ENCODE measurements at places on chromosomes 4 and X.

- DNase-seq: no peak
Observed at GRCh38 chr4:182212211-182212761, 30.9 kb upstream of the TENM3 start.

DNA sequence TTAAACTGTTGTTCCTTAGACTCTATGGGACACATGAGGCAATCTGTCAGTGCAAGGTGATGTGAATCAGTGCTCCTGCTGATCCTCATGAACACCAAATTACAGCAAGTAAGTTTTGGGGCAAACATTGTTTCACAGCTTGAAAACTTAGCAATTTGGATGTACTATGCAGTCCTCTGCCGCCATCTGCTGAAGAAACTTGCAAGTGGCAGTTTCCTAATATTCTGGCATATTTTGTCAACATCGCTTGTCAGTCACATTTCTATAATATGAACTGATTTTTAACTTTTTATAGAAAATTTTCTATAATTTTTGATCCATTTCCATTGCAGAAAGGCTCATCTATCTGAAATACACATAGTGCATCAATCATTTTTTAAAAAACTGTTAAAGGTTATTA is 56.3 kb downstream of the ZAR1 start:
- peak; percentile 43 for DNase-seq

DNA sequence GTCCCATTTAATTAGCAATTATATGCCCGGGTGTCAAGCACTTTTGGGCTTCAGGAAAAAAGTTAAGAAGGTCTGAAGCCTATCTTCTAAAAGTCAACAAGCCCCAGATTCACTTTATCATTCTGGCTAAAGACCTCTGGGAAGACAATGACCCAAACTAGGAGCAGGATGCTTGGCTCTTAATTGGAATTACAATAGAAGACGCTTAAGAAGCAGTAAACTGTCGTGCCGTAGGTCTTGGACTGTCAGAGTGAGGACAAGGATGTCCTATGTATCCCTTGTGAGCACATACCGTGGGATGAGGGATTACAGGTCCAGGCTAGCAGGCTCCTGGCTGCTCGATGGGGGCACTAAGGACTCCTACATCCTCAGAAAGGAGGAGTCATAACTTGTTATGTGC is 3.2 kb upstream of the ARHGAP36 start:
- DNase-seq: no peak

DNA sequence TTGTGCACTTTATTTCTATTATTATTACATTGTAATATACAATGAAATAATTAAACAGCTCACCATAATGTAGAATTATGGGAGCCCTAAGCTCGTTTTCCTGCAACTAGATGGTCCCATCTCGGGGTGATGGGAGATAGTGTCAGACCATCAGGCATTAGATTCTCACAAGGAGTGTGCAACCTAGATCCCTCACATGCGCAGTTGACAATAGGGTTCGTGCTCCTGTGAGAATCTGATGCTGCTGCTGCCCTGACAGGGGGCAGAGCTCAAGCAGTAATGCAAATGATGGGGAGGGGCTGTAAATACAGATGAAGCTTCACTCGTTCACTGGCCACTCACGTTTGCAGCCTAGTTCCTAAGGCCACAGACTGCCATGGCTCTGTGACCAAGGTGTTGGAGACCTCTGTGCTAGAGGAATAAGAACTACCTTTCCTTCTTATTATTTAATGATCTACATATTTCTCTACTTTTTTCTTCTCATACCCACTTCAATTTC is 492.9 kb upstream of the INTU start:
- DNase-seq: no peak

DNA sequence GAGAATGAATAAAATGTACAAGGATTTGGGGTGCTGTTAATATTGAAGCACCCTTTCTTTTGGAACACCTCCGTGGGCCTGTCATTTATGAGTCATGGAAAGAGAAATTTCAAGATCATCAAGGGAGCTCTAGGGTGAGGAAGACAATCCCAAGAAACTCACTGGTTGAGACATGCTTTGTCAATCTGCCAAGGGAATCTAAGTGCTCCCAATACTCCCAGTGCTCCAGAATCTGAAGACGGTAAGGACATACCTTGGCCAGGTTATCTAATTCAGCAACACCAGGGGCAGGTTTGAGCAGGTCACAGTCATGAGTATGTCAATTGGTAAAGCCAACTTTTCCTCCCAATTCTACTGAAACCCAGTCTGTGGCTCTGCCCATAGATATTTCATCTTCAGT is 556.4 kb upstream of the CPEB2 start:
- no peak for DNase-seq

- no peak for DNase-seq
Observed at GRCh38 chr4:123731035-123731434, 334.4 kb downstream of the SPRY1 start.

DNA sequence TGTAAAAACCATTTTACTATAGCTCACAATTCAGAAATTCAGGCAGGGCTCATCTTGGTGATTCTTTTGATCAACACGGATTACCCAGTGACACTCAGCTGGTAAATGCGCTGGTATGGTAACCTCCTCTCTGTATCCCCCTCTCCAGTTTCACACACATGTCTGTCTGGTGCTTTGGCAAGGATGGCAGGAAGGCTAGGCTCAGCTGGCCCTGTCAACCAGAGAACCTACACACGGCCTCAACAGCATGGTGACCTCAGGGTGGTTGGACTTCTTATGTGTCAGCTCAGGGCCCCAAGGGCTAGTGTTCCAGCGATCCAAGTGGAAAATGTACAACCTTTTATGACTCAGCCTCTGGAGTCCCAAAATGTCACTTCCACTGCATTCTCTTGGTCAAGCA is 55.7 kb upstream of the EOLA2 start:
- DNase-seq: no peak

DNA sequence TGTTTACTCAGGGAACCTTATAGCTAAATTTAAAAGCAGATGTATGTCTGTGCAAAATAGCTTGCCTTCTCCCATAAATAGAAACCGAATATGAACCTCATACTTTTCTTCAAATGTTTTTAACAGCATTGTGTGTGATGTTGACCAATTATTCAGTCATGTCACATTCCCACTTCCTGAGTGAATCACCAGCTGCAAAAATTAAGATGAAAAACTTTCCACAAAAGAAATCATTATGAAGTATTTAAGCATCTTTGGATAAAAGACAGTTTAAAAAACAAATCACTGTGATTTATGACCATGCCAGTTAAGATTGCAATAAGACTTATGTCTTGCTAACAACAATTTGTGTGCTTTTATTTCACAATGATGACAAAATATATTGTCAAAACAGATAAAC is 220.1 kb downstream of the PDGFC start:
- no peak for DNase-seq

- DNase-seq: no peak
Observed at GRCh38 chr4:7007142-7007907, 35.8 kb upstream of the TADA2B start.

GRCh38 chrX:104565791-104566680 is at the start of gene IL1RAPL2:
IL1RAPL2 (plus strand) TSS chrX:104566199.
- peak; percentile 11 for DNase-seq

GRCh38 chrX:153885968-153886903 is at the start of gene L1CAM:
L1CAM (minus strand) TSS chrX:153886173; CDS start chrX:153875836, 10,337 bp downstream.
- DNase-seq: peak; percentile 40

DNA sequence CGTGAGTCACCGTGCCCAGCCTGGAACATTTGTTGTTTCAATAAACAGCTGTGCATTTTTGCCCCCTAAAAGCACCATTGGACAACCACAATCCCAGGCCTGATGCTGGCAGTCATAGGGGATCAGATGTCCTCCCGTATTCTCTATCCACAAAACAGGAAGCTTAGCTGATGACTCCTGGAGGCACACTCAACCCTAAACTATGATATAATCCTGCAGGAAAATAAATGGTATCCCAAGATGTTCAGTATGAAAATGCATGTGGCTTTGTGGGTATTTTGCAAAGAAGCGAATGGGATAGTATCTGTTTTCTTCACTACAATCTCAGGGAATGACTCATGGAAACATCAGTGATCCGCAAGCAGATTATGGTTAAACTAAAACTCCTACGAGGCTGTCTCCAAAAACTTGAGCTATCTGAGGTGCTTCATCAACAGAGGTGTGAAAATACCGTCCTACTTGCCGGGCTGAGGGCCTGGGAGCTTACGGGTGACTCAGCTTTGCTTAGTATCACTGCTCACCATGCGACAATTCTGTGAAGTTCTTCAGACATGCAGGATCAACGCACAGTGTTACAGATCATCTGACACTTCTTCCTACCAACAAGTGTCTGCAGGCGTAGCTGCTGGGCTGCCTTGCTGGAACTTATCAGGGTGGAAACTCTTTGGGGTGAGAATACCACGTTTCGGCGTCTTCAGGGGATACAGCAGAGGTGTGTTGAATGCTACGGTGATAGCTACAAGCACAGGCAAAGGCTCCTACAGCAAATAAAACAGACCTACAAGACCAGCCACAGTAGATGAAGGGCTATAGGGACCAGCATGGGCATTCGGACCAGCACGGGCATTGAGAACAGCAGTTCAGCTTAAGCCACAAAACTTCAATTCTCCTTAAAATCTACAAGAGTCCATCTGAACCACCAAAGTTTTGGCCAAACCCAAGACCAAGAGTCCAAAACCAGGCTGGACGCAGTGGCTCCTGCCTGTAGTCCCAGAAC is 148.5 kb downstream of the DHRSX start:
- peak; percentile 22 for DNase-seq

GRCh38 chrX:9576059-9576458 is 111.2 kb downstream of the TBL1X start:
- no peak for DNase-seq

- no peak for DNase-seq
Observed at GRCh38 chrX:103817502-103817901, 14.6 kb downstream of the RAB9B start.

DNA sequence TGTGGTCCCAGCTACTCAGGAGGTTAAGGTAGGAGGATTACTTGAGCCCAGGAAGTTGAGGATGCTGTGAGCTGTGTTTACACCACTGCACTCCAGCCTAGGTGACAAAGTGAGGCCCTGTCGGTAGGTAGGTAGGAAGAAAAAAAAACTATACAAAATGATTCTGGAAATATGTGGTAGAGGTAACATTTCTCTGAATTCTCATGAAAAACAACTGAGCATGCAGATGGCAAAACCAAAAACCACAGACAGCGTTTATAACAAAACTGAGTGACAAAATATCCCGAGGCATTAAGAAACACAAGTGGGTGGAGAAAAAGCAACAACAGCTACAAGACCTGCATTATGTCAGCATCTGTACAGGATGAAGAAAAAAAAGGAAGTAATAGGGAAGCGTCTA is 211.7 kb downstream of the DLG3 start:
- peak; percentile 12 for DNase-seq

DNA sequence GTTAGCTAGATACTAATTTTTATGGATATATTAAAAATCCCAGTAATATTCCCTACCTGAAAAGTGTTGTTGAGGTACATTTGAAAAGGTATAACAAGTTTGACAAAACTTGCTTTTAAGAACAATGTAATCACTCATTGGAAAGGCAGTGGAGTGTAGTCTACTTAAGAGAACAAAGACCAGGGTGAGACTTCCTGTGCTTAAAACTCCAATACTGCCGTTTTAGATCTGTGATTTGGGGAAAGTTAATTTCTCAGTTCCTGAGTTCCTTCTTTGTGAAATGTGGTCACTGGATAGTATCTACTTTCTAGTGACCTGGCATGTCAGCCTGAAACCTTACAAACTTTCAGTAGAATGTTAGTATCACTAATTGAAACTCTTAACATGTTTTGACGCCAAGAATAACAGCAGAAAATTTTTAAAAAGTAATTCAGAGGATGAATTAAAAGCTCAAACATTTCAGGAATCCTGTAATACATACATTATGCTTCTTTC is 56.8 kb downstream of the PCDH7 start:
- no peak for DNase-seq

DNA sequence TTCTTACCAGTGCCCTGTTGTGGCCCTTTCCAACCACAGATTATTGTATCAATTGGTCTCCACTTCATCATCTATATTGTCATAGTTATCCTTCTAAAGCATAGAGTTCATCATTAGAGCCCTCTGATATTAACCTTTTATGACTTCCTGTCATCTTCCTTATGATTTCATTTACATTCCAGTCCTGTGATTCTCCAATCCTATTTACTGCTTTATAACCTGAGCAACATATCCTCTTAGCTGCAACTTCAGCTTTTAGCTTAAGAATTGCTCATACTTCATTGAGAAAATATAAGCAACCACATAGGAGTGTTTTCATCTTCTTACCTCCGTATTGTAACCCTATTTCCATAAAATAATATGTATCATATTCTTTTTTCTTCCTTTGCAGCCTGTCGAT is 252.6 kb upstream of the CENPE start:
- no peak for DNase-seq

- no peak for DNase-seq
Observed at GRCh38 chrX:7841084-7841805, 1.7 kb upstream of the VCX start.

- DNase-seq: no peak
Observed at GRCh38 chr4:122553432-122553831, 67.4 kb downstream of the IL21 start.

- no peak for DNase-seq
Observed at GRCh38 chr4:70712604-70713452, 8.9 kb upstream of the RUFY3 start.

GRCh38 chr4:38749336-38749735 is 33.5 kb downstream of the TLR10 start:
- DNase-seq: no peak

- DNase-seq: no peak
Observed at GRCh38 chr4:74083546-74083945, 15.4 kb downstream of the CXCL2 start.

- DNase-seq: no peak
Observed at GRCh38 chrX:131907488-131908314, 115.4 kb upstream of the STK26 start.

DNA sequence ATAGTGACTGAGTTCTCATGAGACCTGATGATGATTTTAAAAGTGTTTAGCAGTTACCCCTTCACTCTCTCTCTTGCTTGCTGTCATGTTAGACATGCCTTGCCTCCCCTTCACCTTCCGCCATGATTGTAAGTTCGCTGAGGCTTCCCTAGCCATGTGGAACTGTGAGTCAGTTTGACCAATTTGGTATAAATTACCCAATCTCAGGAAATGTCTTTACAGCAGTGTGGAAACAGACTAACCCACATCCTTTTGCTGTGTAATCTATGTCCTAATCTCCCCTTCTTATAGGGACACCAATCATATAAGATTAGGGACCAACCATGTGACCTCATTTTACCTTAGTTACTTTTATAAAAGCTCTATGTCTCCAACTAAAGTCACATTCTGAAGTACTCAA is 677.8 kb downstream of the ADGRL3 start:
- no peak for DNase-seq

DNA sequence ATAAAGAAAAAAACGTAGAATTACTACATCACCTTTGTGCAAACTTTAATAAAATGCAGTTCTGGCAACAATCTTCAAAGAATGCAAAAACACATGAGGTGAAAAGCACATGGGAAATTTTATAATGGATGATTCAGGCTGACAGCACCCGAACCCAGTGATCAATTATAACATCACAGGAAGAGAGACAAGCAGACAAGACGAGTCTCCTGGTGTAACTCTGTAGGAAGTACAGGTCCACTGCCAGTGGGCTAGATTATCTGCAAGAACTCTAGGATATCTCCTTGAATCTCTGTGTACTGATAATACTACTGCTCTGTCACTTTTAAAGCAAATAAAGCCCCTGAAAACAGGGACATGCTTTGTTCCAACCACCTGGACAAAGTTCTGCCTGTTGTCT is 58.9 kb upstream of the NXF3 start:
- no peak for DNase-seq

All from activated CD4-positive, alpha-beta memory T cell treated with anti-CD3 and anti-CD28 coated beads for 36 hours (primary cell).